ENCODE measurements at places on chromosomes 2 and 18.

GRCh38 chr18:76972846-76973519 lies 150.6 kb downstream of the ZNF236 start:
- DNase-seq: no peak

GRCh38 chr2:12732651-12733050 lies 15.9 kb downstream of the TRIB2 start:
- no peak for DNase-seq

DNA sequence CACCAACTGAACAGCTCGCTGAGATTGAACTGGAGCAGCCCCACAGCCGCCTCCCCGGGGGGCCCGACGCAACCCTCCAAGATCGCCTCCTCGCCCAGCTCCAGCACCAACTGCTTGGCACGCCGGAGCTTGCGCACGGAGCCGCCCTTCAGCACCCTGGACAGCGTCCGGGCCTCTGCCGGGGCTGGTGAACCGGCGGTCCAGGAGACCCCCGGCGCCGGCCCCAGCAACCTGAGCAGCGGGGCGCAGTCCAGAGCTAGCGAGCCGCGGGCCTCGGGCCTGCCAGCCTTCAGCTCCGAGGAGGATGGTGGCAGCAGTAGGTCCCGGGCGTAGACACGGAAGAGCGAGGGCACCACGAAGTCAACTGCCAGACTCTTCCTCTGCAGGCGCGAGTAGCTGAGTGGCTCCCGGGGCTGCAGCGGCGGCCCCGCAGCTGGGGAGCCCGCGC lies 1.2 kb downstream of the ALK start:
- no peak for DNase-seq

- no peak for DNase-seq
Observed at GRCh38 chr2:100178085-100178788, 35.8 kb upstream of the AFF3 start.

DNA sequence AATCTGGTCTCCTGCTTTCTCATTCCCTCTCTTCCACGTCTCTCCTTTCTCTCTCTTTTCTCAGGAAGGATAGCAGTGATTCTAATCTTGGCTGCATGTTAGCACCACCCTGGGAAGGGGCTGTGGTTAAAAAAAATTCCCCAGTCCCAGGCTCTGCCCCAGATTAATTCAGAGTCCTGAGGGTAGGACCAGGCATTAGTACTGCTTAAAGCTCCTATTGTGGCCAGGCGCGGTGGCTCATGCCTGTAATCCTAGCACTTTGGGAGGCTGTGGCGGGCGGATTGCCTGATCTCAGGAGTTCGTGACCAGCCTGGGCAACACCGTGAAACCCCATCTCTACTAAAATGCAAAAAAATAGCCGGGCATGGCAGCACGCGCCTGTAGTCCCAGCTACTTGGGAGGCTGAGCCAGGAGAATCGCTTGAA lies 35.4 kb upstream of the EML4 start:
- DNase-seq: no peak

GRCh38 chr2:79453918-79454317 lies 58.9 kb upstream of the CTNNA2 start:
- DNase-seq: no peak

DNA sequence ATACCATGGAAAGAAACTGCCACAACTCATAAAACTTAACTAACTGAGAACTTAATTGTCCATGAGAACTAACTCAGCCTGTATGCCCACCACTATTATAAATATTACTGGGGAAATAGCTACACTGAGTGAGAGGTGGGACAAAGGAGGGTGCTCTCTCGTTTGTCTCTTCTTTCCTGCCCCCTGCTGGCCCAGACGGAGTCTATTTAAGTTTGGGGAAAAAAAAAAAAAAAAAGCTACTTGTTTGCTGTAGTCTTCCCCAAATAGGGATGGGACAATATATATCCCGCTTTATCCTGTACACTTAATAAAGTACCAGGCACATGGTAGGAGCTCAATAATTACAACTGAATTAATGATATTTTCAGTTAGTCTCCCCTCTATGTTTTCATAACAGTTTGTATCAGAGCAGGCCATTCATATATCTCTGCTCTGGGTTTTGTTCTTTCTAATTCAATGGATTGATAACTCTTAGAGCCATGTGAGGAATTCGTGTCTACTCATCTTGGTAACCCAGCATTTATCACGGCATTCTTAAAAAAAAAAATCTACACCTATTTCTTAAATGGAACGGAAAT lies 647.6 kb upstream of the PKDCC start:
- DNase-seq: no peak

All from stimulated activated CD4-positive, alpha-beta T cell treated with anti-CD3 and anti-CD28 coated beads, Interleukin-1b, Interleukin-23, amount 100 ng/mL, for 4 hours (primary cell).